ENCODE measurements at places on chromosomes 4 and X. TPM values are rescaled to one million over a fixed set of nuclear protein-coding genes. Genes with fewer than 3 reads are reported as not detected.

The SSX2B gene
- not detected for total RNA-seq

The PRPS2 gene
- total RNA-seq = 25.5 TPM

The PABPC1L2A gene
- not detected for total RNA-seq

DNA sequence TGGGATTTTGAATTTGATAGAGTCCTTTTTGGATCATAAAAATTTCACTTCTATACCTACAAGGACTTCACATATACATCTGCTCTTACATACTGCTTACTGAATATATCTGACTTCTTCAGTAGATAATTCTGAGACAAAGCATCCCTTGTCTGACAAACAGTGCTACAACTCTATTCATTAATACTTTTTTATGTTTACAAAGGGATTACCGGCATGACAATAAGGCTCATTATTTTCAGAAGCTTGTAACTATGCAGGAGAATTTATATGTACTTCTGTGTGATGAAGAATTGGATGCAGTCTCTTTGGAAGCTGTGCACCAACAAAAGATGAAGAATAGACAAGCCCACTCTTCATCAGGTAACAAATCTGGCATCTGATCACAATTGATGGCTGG lies 1070.3 kb downstream of the STIM2 start:
- no peak for DNase-seq

- DNase-seq = no peak
These were observed 318.6 kb upstream of the BMP3 start for GRCh38 chr4:80711956-80712355.

DNA sequence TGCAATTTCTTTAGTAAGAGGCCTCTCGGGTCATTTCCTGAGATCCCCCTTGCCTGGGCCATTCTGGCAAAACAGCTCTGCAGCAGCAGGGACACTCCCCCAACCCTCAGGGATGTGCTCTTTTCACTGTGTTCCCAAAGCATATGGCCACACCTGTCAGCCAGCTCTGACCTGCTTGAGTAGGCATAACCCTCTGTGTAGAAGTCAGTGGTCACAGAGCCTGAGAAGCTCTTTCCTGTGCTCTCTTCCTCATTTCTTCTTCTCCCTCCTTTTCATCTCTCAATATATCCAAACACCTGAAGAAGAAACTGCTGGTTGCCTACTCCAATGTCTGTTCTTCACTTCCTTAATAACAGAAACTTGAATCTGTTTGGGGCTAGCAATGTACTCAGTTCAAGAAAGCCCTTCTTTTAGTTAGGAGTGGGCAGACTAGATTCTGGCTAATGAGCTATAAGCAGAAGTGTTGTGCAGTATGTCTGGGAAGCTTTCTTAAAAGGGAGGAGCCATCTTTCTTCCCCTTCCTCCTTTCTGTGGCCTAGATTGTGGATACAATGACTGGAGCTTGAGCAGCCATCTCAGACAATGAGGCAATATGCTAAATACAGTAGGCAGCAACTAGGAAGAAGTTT lies 73.3 kb downstream of the PRPS1 start:
- DNase-seq = no peak

DNA sequence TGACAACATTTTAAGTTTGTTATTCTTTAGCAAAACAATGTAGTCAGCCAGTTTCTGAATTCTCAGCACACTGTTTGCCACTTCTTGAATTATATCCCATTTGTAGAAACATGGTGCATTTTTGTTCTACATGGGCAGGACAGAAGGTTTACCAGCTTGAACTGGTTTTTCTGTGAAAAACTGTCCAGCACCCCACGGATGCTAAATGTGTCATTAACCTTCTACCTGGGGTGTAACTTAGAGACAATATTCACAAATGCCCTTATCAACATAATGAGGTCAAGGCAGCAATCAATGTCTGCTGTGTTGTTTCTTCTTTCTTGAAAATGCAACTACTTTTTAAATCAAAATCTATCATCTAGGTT lies 702.6 kb downstream of the CENPC start:
- no peak for DNase-seq

GRCh38 chr4:58502839-58503238 lies 1392.7 kb upstream of the IGFBP7 start:
- DNase-seq = no peak

DNA sequence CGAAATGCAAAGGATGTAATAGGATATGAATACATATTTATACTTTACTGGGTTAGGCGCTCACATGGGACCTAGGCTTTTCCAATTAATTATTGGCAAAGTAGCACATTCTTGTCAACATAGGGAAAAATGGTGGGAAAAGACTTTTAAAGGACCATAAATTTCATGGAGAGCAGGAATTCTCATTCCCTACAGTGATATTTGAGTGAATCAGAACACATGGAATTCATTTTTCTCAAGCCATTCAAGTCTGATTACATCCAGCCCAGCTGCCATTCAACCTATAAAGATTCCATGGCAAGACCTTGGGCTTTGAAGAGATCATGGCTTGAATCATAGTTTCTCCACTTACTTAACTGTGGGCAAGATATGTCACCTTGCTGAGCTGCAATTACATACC lies 150.4 kb downstream of the SOWAHB start:
- DNase-seq = no peak

- DNase-seq = peak; percentile 85
These were observed at the start of gene CCNB3 for GRCh38 chrX:50204364-50204899. CCNB3 (plus strand) TSS chrX:50204765; CDS start chrX:50285164, 80,399 bp downstream.

DNA sequence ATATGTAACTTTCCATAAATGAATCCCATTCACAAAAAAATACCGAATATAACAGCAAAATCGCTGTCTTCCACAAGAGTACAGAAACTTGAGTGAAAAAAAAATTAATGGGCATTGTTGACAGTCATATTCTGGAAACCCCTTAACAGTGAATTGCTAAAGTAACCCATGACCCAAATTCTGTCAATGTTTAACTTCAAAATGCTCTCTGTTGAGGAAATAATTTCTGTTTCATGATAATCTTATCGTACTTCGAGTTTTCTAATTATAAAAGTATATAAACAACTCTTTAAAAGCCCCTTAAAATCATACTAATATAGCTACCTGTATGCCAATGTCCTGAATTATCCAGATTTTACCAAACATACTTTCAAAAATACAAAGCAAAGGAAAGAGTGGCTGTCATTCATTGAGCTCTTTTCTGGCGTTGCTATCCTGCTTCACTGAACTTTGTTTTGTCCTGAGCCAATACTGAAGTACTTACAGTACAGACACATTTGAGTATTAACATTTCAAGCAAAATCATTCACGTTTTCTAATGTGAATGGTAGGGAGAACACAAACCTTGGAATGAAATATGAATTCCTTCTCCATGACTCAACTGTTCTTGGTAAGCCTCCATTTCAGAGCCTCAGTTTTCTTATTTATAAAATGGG lies 2.4 kb downstream of the XAGE3 start:
- DNase-seq = no peak

GRCh38 chrX:16191605-16192004 lies 24.3 kb downstream of the MAGEB17 start:
- no peak for DNase-seq

- DNase-seq = no peak
These were observed 6.0 kb downstream of the SLC2A9 start for GRCh38 chr4:10015140-10015753.

- no peak for DNase-seq
These were observed 35.7 kb upstream of the MSL3 start for GRCh38 chrX:11722304-11722703.

DNA sequence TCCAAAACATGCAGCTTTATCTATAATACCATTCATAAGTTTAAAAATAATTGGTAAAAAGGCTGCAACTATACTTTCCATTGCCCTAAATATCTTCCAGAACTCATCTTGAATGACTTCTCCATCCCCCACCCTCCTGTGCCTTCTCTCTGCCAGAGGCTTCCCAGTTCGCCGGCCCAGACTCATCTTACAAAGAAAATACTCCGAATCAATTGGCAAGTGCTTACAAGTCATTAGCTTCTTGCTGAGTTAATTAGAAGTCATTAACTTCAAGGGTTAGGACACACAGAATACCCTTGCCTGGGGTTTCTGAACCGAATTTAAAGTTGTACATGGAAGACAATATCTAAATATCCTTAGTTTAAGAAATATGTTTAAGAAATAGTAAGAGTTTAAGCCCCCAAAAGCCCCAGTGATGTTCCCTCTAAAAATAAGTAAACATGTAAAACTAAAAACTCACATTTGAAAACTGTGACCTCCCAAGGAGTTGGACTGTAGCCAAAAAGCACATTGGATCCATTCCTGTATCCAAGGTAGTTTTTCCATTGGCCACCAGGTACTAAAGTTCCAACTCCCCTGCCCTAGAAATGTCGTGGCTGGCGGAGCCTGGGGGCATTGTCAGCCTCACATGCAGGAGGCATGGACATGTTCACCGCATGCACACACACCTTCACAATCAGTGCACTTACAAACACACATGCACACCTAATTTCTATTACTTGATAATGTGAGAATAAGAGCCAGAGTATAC lies 535.2 kb upstream of the FAT1 start:
- no peak for DNase-seq
